DND-41 (cell line): ENCODE measurements at places on chromosomes 1 and 21.

GRCh38 chr1:15028102-15028501 lies 125.4 kb upstream of the TMEM51 start:
- no peak for DNase-seq

DNA sequence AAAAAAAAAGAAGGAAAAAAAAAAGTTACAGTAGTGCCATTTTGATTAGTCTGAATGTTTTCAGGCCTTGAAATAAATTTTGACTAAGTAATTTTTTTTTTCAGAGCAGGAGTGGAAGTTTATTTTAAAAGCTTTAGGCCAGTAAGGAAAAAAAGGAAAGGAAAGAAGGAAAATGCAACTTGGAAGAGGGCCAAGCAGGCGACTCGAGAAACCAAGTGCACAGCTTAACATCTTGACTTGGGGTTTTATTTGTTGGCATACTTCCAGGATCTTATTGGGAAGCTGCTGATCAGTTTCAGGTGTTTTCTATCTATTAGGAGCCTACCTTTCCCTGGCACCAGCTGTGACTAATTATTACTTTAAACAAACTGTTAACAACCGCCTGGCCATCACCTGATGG lies 41.7 kb downstream of the ATF3 start:
- DNase-seq: no peak

- DNase-seq: no peak
Measured at GRCh38 chr1:226407199-226407496, 745 bp downstream of the PARP1 start.

DNA sequence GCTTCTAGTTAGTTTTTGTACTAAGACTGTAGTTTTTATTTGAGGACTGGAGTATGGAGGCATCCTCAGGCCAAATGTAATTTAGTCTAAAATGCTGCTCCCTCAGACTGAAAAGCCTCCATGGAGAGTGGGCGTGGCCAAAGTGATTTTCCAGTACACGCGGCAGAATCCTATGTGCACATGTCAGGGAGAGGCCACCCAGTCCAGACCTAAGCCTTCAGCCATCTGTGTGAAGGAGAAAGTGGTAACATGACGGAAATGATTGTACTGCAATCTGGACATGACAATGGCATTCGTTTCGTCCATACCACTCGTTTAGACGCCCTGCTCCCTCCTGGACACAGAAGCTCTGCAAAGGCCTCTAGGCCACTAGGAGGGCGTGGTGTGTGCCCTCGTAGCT lies 56.2 kb downstream of the PCP4 start:
- no peak for DNase-seq

DNA sequence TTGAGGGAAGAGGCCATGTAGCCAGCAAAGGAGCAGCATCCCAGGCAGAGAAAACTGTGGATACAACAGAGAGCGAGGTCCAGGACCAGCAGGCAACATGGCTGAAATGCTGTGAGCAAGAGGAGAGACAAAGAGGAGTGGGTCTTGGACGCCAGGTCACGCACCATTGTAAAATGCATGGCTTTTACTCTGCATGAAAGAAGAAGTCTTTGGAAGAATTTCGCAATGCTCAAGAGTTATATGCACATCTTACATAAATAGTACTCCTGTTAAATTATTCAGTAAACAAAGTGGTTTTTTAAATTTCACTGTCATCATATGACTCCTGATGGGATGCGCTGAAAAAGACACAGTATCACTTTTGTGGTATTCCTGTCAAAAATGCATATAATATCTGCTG lies 3.5 kb downstream of the CD244 start:
- DNase-seq: no peak

DNA sequence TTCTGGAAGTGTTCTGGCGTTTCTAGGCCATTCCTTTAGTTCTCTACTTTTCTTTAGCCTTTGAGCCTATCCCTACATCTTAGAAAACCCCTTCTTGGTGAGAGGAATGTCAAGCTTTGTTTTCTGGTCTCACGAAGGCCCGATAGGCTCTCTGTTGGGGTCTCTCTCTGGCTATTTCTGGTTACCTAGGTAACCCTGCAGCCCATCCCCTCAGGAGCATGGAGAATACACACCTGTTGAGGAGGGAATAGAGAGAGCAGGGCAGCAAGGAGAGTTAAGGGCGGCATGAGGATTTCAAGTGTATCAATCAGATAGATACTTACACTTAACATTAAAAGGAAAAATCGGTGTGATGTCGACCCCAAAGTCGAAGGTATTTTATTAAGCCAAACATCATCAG lies 45.7 kb downstream of the LRRC8D start:
- DNase-seq: no peak

DNA sequence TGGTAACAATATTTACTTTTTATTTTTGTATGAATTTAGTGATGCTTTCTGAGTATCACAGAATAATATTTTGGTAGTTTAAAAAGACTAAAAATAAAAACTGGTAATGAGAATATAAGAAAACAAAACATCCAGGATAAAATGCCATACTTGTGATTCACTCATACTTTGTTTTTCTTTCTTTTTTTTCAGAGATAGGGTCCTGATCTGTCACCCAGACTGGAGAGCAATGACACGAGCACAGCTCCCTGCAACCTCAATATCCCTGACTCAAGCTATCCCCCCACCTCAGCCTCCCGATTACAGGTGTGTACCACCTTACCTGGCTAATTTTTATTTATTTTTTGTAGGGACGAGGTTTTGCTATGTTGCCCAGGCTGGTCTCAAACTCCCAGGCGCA lies 64.2 kb upstream of the ADAM30 start:
- no peak for DNase-seq

GRCh38 chr21:28215214-28215954 lies 777.3 kb downstream of the LTN1 start:
- DNase-seq: no peak

GRCh38 chr1:33155877-33156538 lies 25.8 kb downstream of the TRIM62 start:
- no peak for DNase-seq

- no peak for DNase-seq
Measured at GRCh38 chr1:15676010-15676409, 8.1 kb upstream of the PLEKHM2 start.

- peak; percentile 9 for DNase-seq
Measured at GRCh38 chr1:211541720-211542477, 37.1 kb downstream of the SLC30A1 start.

GRCh38 chr1:64826991-64827390 lies 82.1 kb downstream of the RAVER2 start:
- DNase-seq: no peak

DNA sequence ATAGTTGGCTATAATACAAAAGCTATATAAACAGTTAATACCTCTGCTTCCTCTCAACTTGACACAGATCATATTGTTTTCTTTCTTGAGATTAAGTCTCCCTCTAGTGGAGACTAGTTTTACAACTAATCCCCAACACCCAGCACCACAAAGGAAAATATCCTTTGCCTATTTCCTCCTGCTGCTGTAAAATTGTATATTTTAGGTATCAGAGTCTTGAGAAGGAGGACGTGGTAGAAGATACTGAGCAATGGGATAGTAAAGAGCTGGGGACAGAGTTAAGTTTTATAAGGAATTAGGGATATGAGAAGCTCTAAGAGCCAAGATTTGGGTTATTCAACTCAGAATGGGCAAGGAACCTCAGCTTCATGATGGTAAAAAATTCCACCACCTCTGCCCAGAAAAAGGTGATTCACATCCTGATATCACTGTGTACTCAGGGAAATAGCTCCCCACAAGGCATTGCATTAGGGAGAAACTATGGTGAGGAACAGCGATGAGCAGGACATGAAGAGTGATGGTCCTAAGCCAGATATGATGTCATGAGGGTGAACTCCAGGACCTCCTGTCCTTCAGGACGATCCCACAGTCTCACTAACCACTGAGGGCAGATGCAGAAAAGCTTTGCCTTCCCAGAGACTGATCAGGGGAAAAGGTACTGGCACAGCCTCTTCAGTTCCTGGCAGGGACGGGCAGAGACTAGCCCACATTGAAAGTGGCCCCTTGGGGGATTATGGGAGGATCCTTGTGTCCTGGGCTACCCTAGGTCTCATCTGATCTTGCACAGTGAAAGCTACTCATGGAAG lies 14.7 kb upstream of the CFAP126 start:
- DNase-seq: no peak

DNA sequence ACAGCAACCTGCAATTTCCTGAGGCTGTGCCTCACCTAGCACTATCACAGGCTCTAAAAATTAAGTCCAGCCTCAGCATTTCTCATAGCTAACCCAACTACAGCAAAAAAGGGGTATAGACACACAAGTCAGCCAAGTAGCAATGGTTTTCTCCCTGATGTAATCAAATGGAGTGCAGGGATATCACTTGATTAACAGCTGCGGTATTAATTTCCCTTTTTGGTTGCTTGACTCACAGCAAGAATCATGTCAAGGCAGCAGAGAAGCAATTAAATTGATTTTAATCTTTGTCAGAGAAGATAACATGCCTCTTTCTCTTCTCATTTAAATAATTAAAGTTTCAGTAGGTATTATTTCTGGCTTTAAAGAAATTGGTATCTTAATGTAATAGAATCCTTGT lies 278.9 kb downstream of the RWDD3 start:
- DNase-seq: no peak
